ENCODE measurements at places on chromosomes 6 and 20.
A peak's percentile ranks its signal among the peaks of the same experiment; 100 is the strongest.

DNA sequence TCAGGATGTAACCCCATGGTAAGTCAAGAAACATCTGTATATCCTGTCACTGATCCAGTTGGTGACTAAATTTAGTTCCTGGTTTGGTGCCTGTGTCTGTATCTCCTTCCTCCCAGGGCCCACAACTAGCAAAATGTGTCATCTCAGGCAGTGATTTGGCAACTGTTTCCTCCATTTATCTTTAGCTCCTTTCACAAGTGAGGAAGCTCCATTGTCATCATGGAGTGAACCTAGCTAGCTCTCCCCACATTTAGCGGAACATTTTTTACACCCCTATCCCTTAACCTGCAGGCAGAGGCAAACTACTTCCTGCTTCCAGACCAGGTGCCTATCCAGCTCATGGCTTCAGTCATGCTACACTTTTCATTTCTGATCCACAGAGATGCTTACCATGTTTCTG lies 99.5 kb downstream of the IPCEF1 start:
- no peak for DNase-seq

DNA sequence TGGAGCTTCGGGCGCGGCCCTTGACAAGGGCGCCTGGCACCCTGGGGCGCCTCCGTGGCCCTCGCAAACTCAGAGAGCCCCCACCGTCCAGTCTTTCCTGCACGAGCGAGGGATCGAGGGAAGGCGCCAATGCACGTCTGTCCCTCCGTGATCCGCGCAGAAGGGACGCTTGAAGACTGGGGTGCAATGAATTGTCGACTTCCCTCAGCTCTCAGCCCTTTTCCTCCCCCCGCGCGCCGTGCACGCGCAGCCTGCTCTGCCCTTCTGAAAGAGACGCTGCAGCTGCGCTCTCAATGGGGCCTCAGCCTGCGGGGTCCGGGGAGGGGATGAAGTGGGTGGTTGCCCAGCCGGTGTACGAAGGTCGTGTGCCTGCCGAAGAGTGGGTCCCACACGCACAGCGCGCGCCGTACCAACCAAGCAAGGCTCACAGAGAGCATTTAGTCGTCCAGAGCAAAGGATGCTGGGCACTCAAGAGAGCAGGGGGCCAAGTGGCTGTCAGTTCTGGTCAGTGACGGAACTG lies 5.5 kb upstream of the SOX4 start:
- DNase-seq: peak; percentile 82

GRCh38 chr6:129426343-129426742 lies 283.6 kb downstream of the ARHGAP18 start:
- no peak for DNase-seq

GRCh38 chr6:24154121-24154520 lies 28.1 kb downstream of the NRSN1 start:
- no peak for DNase-seq

GRCh38 chr6:3227363-3228045 lies at the start of gene TUBB2B:
TUBB2B (minus strand) TSS chr6:3227653; CDS start chr6:3227543, 110 bp downstream.
- peak; percentile 33 for DNase-seq

DNA sequence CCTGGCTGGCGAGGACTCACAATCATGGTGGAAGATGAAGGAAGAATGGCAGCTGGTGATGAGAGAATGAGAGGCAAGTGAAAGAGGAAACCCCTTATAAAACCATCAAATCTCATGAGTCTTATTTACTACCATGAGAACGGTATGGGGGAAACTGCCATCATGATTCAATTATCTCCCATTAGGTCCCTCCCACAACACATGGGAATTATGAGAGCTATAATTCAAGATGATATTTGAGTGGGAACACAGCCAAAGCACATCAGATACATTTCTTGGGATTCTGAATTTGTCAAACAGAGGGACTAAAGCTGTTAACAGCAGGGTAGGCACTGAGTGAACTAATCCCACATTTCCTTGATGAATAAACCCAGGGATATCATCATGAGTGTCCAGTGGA lies 116.2 kb upstream of the PLCB4 start:
- no peak for DNase-seq

DNA sequence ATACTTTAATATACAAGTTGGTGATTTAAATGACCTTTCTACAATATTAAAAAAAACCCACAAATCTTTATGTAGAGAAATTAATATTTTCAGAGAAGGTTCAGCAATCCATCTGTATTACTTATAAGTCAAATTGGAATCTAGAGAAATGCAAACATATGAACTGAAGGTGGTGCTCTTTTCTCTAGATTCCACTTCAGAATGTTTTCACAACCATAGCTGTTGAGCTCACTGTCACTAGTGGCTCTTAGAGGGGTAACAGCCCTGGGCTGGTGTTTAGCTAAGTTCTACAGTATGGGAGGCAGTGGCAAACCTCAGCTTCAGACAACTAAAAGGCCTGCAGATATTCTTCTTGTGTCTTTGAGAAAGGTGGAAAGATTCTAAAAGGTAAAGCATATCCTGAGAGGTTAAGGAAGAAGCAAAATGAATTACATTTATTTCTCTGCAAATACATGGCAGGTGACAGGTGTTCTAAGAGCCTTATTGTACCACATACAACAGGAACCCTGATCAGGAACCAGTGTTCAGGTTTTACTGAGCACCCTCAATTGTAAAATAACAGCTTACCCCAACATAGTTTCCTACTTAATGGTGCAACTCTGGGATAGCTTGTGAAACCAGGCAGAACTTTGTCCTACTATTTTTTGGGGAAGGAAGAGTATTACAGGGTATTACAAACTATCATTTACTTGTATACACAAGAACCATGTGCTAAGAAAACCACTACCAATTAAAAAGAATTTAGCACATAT lies 56.6 kb upstream of the SAMHD1 start:
- DNase-seq: no peak

- DNase-seq: no peak
These were observed 157.6 kb downstream of the HDGFL1 start for GRCh38 chr6:22726966-22727365.

DNA sequence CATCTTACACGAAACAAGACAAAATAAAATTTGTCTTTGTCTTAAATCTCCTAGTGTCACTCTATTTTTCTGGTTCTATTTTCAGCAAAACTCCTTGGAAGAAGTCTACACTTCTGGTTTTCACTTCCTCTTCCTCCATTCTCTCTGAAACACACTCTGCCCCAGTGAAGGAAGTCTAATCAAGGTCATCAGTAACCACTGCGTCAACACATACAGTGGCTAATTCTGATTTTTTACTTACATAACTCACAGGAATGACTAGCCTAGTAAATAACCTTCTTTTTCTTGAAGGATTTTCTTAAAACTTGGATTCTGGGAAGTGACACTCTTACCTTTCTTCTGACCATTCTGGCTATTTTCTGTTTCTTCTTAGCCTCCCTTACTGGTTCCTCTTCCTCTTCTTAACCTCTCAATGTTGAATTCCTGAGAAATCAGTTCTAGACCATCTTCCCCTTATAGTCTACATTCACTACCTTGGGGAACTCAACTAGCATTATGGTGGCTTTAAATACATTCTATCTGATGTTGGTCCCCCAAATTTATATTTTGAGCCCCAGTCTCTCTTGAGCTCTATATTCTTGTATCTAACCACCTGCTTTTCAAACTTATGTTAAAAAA lies 37.5 kb downstream of the AIG1 start:
- no peak for DNase-seq

GRCh38 chr6:15531973-15532372 lies 130.9 kb downstream of the DTNBP1 start:
- no peak for DNase-seq

DNA sequence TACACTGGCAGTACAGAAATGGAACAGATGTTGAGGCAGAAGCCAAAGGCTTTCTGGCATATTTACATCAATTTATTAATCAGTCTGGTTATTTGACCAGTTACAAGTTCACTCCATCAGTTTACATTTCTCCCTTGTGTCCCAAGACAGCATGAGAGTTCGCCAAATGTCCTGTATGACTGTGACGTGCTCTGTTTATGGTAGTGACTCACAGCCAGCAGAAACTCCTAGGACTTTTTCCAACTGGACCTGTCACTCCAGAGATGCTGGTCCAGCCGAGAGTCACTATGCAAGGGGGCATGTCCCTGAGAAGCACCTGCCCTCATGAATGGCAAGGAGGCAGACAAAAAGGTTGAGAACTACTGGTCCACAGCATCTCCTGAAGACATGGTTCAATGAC lies 160.0 kb downstream of the LRFN2 start:
- DNase-seq: no peak

- DNase-seq: no peak
These were observed 167.4 kb upstream of the RREB1 start for GRCh38 chr6:6940031-6941025.

DNA sequence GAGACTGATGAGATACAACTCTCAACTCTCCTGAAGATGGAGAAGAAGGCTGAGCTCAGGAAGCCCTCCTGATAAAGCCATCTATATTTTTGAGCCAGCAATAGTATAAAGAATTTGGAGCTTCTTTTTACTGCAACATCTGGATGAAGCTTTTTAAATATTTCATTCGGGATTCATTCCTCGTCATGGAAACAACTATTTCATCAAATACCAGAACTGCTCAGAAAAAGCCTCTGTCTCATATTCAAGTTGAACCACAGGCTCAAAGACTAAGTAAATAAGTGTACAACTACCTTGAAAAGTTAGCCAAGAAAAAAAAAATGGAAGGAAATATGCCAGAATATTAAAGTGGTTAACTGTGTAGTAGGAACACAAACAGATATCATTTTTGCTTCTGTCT lies 37.8 kb downstream of the PTPRT start:
- no peak for DNase-seq

DNA sequence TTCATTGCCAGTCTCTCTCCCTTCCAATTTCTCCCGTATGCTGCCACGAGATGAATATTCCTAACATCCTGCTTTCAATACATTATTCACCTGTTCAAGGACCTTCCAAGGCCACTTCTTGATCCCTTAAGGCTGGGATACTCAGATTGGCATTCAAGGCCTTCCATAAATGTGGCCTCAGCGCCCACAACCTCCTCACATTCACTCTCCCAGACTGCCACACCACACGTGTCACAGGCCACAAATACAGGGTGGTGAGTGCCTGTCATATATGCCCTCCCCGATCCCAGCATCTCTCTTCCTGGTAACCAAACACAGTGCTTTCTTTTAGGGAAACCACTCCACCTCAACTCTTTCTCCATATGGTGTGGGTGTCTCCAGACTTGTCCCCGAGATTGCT lies 55.5 kb downstream of the TTI1 start:
- DNase-seq: no peak

DNA sequence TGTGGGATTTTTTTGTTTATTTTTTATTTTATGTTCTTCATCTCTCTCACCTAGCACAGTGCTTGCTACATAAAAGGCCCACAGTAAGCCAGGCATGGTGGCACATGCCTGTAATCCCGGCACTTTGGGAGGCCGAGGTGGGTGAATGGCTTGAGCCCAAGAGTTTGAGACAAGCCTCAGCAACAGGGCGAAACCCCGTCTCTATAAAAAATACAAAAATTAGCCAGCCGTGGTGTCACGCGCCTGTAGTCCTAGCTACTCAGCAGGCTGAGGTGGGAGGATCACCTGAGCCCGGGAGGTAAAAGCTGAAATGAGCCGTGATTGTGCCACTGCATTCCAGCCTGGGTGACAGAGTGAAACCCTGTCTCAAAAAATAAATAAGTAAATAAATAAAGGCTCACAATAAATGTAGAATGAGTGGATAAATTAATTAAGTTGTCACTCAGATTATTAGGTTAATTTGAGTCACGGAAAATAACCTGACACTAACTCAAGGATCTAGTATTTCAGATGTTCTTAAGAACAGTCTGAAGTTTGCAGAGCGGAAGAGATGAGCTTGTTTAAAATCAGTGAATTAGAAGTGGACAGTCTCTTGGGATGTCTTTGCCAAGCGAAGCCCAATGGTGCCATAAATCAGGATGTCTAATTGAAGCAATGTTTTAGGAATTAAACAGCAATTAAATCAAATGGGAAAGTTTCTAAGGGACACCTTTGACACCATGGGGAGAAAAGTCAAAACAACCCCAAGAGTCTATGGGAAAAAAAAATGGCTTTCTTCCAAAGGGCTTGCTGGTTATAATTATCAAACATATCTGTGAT lies 214.4 kb downstream of the ZNF217 start:
- DNase-seq: no peak

- no peak for DNase-seq
These were observed 113.0 kb downstream of the PLEKHG1 start for GRCh38 chr6:150712505-150713252.

DNA sequence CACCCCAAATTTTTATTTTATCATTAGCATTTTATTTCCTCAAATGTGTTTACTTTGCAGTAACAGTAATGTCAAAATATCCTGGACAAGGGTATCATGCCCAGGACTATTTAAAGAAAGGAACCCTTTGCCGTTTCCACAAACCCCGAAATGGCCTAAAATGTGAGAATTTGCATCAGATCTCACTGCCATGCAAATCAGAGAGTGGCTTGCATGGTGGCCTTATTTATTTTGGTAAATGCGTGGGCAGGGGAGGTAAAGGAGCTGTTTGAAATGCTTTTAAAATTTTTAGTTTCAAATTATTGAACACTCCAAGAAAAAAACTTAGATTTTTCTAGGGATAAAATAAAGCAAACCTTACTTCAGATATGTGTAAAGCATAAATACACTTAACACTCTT lies 43.8 kb downstream of the ADAT2 start:
- no peak for DNase-seq

DNA sequence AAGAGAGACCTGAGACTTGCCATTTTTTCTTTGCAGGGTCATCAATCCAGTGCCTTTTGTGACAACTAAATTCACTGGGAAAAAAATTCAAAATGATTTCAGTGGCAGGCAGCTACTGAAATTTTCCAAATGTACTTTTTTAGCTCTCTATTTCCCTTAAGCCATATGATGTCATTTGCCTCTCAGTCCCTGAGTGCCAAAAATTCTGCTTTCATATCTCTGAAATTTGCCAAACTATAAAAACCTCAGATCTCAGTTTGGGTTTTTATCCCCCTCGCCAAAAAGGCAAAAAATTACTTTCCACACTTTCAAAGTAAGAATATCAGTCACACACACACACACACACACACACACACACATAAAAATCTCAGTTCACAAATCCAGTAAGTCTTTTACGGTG lies 651.3 kb upstream of the ARID1B start:
- DNase-seq: no peak

DNA sequence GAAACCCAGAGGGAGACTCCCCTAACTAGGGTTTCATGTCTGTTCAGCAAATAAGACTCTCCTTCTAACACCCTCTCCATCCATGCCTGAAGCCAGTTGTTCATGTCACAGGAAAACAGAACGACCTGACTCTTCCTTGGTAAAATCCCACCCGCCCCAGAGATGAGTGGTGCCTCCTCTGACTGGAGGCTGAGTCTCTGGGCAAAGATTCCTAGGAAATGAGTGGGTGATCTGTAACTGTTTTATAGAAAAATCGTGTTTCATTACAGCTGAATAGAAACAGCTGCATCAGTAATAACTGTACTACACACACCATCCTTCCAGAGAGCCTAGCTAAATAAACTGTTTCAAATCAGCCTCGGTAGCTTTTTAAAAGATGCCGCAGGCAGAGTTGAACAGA lies 37.4 kb upstream of the MRPS10 start:
- no peak for DNase-seq

- DNase-seq: no peak
These were observed 47.4 kb downstream of the GMDS start for GRCh38 chr6:2197984-2198383.

DNA sequence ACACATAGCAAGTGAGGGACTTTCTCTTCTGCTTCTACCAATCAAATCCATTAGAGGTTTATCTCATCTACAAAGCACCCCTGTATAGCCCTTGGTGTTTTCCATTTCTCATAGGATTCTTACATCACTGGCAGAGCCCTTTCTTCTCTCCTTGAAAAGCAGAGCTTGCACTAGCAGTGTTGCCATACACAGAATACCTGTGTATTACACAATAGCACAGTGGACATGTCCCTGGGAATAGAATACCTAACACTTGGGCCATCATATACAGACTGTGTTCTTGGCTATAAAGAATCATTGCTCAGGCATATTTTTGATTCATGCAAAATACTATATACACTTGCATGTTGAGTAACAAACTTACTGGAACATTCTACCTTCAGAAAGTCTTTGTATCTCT lies 582.0 kb downstream of the KIF16B start:
- DNase-seq: no peak
